ENCODE measurements at places on chromosomes 16 and 17. TPM values are rescaled to one million over a fixed set of nuclear protein-coding genes. Genes with fewer than 3 reads are reported as not detected.

PRPF8 gene
- total RNA-seq = 405 TPM

DNA sequence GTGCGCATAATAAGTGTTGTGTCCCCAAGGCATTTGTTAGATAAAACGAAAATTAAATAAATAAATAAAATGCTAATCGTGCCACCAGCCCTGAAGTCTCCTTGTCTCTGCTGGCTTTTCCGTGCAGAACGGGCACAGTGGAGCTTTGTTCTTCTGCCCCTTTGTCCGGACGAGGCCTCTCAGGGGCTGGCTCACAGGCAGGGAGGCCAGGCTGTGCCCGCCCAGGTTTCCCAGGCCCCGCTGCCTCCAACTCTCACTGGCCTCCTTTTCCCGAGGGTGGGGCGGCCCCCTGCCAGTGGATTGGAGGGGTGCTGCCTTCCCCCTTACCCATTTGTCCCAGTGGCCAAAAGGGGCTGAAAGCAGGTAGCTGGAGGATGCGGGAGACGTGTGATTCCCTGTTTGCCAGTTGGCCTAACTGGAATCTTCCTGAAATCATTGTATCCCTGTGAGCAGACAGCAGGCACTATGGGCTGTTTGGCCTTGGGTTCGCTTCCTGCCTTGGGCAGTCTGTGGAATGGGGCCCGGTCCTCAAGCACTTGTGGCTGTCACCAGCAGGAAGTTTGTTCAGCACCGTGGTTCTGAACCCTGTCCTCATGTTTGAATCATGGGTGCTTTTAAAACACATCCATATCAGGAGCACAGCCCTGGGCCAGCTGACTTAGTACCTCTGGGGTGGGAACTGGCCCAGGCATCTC lies 64.4 kb downstream of the KSR1 start:
- DNase-seq = no peak

MEIOC gene
- total RNA-seq = 0.12 TPM

GRCh38 chr17:82600731-82601446 lies 47.4 kb downstream of the WDR45B start:
- DNase-seq = no peak
